H7 (cell line): ENCODE measurements at places on chromosomes 6 and 20. TPM values are rescaled to one million over a fixed set of nuclear protein-coding genes. Genes with fewer than 3 reads are reported as not detected.
A peak's percentile ranks its signal among the peaks of the same experiment; 100 is the strongest.

Gene ADGRB3
- total RNA-seq: 0.21 and 0.22 TPM in 2 replicates

DNA sequence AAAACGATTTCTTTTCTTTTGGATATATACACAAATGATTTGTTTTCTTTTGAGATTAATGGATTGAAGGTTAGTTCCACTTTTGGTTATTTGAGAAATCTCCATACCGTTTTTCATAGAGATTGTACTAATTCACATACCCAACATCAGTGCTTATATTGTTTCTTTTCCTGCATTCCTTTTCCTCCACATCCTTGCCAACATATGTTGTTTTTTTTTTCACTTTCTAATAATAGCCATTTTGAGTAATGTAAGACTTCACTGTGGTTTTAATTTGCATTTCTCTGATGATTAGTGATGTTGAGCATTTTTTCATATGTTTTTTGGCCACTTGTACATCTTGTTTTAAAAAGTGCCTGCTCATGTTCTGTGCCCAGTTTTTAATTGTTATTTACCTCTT lies 846.4 kb upstream of the EYS start:
- no peak for DNase-seq

Gene TRIM38
- total RNA-seq: 1.0 and 2.3 TPM in 2 replicates

GRCh38 chr20:7773511-7773910 lies 166.7 kb downstream of the HAO1 start:
- no peak for DNase-seq

Gene DDO
- total RNA-seq: not detected in 2 replicates

- DNase-seq: peak; percentile 92
Observed at GRCh38 chr6:38169977-38170526, 350.5 kb downstream of the ZFAND3 start.

DNA sequence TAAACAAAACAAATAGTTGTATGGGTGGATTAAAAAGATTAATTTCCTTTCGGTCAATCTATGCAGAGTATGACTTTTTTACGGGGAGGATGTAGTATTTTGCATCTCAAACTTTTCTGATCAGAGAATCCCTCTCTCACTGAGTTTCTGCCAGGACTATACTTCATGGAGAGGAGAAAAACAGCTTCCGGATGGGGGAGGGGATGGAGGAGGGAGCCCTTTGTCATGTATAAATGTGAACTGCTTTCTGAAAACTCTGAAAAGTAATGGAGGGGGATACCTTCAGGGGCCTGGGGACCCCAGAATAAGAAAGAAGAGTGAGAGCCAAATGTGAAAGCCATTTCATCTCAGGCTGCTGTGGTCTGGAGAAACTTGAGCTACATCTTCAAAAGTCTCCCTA lies 173.1 kb upstream of the KCNK16 start:
- peak; percentile 18 for DNase-seq
